CD4-positive, alpha-beta T cell treated with Interleukin-6 for 4 hours (primary cell): ENCODE measurements at places on chromosomes 1 and 21.

- DNase-seq: no peak
These were observed 164.1 kb downstream of the GALNT2 start for GRCh38 chr1:230230948-230231773.

- no peak for DNase-seq
These were observed 9.3 kb upstream of the ST6GALNAC5 start for GRCh38 chr1:76857973-76858372.

GRCh38 chr1:30507016-30507312, 216.4 kb downstream of the MATN1 start:
- no peak for DNase-seq

- DNase-seq: no peak
These were observed 276.3 kb upstream of the PTBP2 start for GRCh38 chr1:96445302-96445701.

- no peak for DNase-seq
These were observed 224.5 kb upstream of the SNX7 start for GRCh38 chr1:98437011-98437410.

- no peak for DNase-seq
These were observed 26.5 kb upstream of the TRIM45 start for GRCh38 chr1:117147856-117148588.

DNA sequence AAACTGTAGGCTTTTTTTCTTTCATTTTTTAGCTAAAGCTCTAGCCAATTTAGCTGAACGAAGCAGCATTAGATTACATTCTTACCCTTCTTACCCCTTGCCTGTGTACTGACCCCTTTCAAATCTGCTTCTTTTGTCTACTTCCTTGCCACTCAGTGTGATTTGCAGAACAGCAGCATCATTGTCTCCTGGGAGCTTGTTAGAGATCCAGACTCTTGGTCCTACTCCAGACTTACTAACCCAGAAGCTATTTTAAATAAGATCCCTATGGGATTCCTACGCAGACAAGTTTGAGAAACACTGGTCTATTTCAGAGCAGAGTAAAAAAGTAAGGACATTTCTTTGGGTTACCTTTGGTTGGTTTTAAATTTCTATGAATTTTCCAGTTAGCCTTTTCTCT, 13.8 kb downstream of the LRRC39 start:
- no peak for DNase-seq

DNA sequence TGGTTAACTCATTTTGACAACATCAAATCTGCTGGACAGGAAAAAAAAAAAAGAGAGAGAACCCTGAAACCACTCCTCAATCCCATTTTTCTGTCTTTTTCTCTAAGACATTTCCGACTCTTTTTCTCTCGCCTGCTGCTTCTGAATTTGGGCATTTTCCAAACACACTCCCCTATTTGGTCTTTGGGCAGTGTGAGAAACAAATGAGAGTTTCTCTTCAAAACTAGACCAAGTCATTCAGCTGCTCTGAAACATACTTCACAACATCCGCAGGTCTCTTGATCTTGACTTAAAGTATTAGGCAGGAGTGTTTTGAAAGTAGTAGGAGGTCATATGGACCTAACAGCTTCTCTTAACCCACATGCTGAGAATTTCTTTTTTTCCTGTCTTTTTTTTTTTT, 364.8 kb upstream of the ESRRG start:
- no peak for DNase-seq

GRCh38 chr1:152398812-152399698, 15.0 kb downstream of the CRNN start:
- DNase-seq: peak; percentile 15

DNA sequence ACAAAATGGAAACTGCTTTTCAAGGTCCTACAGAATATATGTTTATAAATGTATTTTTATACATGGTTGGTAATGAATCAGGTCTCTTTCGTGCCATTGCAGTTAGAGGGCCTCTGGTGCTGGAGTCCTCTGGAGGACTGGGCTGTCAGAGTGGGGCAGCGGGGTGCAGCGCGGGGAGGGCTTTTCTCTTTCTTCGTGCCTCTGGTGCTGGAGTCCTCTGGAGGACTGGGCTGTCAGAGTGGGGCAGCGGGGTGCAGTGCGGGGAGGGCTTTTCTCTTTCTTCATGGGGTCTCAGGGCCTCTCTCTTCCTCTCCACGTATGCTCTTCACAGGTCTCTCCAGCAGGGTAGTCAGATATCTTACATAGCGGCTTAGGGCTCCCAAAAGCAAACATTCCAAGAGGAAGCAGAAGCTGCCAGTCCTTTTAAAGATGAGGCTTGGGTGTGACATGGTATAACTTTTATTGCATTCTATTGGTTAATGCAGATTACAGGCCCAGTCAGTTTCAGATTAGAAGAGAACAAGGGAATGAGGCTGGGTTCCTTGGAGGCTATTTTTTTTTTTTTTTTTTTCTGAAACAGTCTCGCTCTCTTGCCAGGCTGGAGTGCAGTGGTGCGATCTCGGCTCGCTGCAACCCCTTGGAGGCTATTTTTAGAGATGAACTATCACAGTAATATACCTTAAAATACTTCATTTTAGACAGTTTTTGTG, 13.1 kb downstream of the SDCCAG8 start:
- no peak for DNase-seq

DNA sequence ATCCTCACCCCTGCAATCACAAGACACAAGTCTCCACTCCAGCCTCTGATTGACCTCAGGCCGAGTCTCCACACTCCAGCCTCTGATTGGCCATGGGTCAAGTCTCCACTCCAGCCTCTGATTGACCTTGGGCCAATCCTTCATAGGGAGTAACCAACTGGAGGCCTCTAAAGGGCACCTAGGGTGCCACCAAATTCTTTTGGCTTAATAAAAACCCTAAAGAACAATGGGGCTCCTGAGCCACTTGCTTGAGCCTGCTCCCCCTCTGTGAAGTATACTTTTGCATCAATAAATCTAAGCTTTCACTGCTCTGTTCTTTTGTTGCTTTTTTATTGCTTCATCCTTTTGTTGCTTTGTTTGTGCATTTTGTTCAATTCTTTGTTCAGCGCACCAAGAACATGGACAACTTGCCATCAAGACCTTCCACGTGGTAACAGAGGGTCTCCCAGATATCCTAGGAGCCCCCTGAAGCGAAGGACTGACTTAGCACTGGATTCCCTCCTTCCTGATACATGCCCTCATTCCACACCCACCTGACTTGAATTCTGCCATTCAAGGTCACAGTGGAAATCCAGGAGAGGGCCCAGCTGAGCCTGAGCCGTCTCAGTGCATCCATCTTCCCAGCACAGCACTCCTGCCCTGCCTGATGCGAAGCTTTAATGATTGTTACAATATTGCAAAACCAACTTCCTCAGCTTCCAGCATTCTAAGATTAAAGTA, 152.9 kb downstream of the NPHP4 start:
- DNase-seq: no peak

DNA sequence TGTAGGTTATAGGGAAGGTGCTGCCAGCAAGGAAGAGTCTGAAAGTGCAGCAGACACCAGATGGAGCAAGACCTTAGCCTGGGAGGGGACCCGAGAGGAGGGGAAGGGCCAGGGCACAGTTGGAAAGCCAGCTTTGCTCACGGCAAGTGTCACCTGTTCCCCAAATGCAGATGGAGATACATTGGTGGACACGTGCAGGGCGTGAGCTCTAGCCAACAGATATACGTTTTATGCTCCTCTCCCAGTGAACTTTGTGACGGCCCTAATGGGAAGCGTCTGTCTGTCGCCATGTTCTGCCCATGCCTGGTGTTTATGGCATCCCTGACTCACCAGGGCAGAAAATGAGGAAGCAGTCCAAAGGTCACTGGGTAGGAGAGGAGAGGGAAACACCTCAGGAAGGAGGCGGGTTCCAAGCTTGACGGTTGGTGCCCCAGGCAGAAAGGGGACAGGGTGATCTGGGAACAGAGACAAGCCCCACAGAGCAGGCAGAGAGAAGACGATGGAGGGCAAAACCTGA, 7.6 kb downstream of the GPA33 start:
- DNase-seq: no peak

- no peak for DNase-seq
These were observed 53.3 kb upstream of the BOLA1 start for GRCh38 chr1:149846042-149846441.

- no peak for DNase-seq
These were observed 413.1 kb downstream of the PTPRU start for GRCh38 chr1:29649189-29650040.

DNA sequence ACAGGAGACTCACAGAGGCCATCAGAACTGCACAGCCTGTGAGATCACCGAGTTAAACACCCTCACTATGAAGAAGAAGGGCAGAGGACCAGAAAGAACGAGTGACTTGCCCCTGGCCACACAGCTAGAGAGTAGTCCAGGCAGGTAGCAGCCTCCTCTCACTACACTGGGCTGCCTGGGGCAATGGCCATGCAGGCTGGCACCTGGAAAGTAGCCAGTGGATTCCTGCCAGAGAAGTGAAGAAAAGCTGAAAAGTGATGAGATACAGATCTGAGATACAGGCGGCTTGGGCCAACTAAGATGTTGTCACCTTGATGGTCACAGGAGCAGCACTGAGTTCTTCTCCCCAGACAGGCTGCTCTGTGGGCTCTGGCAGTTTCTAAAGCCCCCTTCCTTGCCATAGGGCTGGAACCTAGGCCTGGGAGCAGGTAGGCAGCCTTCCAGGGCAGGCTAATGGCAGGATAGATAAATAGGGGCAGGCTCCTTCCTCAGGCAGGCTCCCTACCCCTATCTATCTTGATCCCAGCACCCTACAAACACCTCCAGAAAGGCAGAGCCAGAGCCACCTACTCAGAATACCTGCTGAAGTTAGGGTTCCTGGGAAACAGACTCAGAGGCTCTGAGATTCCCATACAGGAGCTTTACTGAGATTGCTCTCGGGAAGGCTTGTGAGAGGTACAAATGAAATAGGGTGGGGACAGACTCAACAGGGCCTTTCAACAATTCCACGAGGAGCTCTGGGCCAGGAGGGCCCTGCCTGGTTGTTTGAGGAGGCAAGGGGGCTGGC, 106.3 kb downstream of the BEND5 start:
- no peak for DNase-seq

DNA sequence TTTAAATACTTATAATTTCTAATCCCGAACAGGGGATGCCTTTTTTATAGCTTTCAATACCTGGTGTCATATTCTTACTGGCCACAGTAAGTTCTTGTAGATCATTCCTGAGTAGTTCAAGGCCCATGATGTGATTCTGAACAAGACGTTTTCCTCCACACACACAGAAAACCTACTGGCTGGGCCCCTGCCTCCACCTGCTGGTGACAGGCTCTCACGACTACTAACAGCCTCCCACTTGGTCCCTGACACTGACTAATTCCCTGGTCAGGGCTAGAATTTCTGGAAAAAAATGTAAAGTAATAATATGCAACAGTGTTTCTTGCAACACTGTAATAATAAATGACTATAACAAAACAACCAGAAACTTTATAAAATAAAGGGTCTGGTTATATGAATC, 50.4 kb upstream of the RIPK4 start:
- DNase-seq: peak; percentile 38

DNA sequence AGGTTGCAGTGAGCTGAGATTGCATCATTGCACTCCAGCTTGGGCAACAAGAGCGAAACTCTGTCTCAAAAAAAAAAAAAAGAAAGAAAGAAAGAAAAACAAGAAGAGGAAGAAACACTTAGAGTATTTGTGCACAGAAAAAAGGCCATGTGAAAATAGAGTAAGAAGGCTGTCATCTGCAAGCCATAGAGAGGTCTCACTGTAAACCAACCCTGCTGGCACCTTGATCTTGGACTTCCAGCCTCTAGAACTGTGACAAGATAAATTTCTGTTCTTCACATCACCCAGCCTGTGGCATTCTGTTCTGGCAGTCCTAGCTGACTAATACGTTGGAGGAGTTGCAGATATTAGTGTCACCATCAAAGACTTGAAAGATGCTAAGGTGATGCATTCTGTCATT, 12.1 kb upstream of the ZDHHC18 start:
- no peak for DNase-seq

DNA sequence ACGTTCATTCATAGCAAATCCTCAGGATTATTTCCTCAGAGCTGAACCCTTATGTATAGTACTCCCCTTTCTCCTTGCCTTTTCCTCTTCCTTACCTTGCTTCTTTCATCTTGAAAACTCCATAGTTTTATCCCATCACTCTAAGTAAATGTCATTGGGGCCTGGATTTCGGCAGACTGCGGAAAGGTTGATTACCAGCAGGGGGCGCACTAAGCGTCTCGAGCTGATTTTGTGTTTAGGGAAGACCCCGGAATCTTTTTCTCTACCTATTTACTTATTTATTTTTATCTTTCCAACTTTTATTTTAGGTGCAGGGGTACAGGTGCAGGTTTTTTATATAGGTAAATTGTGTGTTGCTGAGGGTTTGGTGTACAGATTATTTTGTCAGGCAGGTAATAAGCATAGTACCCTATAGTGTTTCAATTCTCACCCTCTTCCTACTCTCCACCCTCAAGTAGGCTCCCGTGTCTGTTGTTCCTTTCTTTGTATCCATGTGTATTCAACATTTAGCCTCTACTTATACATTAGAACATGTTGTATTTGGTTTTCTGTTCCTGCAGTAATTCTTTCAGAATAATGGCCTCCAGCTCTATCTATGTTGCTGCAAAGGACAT, 11.4 kb upstream of the MTARC1 start:
- peak; percentile 41 for DNase-seq

DNA sequence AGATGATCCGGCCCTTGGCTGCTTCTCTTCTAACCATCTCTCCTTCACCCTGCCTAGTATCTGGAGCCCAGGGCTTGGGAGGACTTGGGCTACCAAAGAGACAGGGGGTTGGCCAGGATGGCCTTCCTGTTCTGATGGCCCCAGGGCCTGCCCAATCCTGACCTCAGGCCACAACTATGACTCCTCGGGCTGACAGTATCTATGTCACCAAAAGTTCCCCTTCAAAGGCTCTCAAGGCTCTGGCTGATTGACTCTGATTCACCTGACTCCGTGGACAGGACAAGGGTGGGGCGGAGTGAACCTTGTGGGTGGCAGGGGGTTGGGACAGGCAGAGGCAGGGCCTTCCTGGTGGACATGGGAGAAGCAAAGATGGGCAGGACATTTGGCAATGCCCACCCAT, 12.7 kb downstream of the MEF2D start:
- DNase-seq: peak; percentile 31

DNA sequence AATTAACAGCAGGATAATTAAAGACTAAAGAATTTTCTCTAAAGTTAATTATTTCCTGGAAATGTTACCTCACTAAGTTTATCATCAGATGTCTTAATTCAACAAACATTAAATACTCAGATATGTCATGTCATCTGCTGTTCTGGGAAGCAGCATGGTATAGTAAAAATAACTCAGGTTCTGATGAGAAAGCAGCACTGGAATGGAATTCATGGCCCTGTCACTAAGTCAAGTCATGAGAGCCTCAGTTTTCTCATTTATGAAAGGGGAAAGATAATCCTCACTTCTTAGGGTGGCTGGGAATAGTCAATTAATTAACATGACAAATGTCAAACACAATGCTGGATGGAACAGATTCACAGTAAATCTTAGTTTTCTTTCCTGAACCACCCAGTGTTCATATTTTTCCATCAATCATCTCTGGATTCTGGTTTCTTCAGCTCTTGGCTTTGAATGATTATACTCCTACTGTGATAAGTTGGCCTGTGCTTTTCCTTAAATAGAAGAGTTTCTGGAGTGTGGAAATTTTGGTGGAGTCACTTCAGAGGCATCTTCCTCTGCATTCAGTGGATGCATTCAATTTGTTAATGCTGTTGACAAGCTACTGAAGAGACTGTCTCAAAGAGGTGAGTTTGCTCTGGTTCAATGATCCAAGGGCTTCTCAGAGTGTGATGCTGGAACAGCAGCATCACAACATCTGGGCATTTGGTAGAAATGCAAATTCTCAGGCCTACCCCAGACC, 319.4 kb downstream of the KCNH1 start:
- no peak for DNase-seq

GRCh38 chr1:211623515-211623914, 44.6 kb upstream of the SLC30A1 start:
- no peak for DNase-seq

- DNase-seq: no peak
These were observed 116.3 kb downstream of the GLUL start for GRCh38 chr1:182275271-182275670.

- DNase-seq: no peak
These were observed 485.7 kb upstream of the BRINP3 start for GRCh38 chr1:190963321-190963720.
